Midbrain (tissue), 1 donor: ENCODE measurements at places on chromosomes 6 and 20.

GRCh38 chr6:154433477-154434241 lies 76.8 kb downstream of the CNKSR3 start:
- DNase-seq, result no peak

DNA sequence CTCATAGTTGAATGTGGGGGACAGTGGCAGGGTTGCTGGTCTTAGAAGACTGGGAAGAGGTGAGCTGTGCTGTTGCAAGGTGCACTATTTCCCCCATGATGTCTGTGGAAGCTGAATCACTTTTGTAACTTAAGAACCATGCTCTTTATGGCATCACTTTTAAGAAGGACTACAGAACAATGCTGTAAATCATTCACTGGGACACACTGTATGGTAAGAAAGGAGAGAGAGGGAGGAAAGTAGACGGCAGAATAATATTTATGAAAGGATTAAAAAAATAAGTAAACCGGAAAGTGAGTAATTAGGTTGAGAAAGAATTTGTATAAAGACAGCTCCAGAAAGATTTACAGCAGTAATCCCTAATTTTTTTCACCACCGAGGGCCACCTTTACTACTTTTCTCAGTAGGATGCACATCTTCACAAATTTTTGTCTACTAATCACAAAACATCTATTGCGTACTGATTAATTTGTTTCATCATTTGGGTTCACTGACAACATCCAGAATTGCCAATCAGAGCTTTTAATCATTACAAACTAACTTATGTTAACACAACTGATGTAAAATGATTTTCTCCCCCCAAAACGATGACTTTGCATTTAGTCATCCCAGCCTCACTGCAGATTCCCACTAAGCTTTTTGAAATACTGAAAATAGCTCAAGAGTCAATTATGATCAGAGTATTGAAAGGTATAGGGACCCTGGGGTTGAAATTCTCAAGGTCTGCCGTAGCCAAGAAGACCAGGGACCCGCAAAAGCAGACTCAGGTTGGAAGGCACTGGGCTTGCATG lies 560.7 kb upstream of the NOX3 start:
- DNase-seq, result no peak

GRCh38 chr6:144681334-144681733 lies 396.2 kb downstream of the UTRN start:
- no peak for DNase-seq

DNA sequence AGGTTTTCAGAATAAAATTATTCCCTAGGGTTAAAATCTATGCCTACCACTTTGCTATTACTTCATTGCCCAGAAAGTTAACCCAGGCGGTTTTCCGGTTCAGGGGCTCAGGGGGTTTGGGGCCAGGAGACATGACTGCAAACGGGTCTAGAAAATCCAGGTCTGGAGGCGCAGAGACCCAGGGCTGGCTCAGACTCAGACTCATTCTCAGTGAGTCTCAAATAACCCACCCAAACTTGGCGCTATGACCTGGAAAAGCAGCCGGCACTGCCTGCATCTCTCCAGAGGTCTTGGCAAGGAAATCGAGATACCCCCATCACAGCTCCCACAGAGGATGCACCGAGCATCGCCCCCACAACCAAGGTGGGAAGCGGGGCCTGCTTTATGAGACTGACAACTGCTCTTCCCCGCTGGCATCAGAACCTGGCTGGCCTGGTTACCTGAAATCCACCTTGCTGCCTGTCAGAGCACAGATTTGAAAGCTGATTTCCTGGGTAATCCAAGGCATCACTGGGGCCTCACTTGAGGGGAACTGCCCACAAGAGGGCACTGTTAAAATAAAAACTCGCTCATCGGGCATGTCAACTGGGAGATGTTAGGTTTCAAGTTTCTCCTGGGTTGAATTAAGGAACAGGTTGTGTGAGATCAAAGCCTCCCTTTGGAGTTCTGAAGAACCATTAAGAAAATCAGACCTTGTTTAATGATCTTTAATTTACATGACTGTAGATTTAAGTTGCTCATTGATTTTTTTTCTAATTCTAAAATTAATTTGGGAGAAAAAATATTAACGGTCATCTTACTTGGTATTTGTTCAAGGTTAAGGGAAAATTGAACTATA lies 55.1 kb downstream of the KIF16B start:
- DNase-seq, result peak; percentile 44

GRCh38 chr6:40472353-40472752 lies 114.8 kb downstream of the LRFN2 start:
- DNase-seq, result no peak

GRCh38 chr6:112522587-112522986 lies 175.5 kb downstream of the RFPL4B start:
- DNase-seq, result no peak

- no peak for DNase-seq
These were observed 35.6 kb upstream of the KCNK16 start for GRCh38 chr6:39357998-39358686.

DNA sequence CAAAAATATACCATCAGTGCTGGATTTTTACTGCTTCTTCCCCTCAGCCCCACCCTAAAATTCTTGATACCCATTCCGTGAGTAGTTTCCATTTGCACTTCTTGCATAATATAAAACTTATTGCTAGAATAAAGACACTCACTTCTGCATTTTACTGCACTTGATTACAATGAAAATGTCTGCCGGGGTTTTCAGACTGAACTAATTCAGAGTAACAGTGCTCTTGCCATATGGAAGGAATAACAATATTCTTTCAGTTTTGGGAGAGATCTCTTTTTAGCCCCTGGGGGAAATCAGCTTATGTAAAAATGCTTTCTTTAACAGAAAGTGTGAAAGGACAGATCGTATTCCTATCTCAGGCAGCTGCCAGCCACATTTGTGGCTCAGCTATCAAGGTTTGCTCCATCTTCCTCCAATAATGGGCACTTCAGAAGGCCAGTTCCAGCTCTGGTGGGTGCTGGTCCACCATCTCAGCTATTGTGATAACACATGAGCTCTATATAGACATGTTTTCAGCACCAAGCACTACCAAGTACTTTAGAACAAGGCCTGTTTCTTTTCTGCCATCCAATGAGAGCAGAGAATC lies 8.9 kb downstream of the SMLR1 start:
- peak; percentile 33 for DNase-seq

GRCh38 chr6:88984606-88985005 lies 21.2 kb upstream of the RNGTT start:
- no peak for DNase-seq

- no peak for DNase-seq
These were observed 432.6 kb upstream of the CDH4 start for GRCh38 chr20:60819511-60819910.

- DNase-seq, result no peak
These were observed 120.8 kb upstream of the LGSN start for GRCh38 chr6:63440594-63440993.

GRCh38 chr20:57379263-57379647 lies 11.9 kb upstream of the RBM38 start:
- DNase-seq, result no peak

DNA sequence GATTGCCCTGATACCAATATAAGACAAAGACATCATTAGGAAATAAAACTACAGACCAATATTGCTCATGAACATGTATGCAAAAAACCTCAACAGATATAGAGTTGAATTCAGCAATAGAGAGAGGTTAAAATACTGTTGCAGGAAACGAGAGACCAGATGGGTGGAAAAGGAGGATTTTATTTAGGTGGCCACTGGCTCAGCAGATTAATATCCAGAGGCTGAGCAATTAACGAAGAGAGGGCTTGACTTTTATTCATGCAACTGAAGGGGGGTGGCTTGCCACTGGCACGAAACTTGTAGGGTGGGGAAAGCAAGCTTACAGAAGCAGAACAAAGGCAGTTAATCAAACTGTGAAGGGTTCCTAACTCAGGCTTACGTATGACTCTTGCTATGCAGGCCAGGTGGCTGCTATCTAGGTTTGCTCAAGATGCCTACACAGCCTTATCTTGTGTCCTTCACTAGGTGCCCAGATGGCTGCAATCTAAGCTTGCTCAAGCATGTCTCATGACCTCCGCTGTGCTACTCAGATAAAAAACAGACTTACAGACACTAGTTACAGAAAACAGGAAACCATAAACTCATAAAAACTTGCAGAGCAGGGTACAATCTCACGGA lies 126.4 kb downstream of the MMUT start:
- DNase-seq, result no peak

- DNase-seq, result no peak
These were observed 111.0 kb upstream of the FAM184A start for GRCh38 chr6:119189498-119189897.

DNA sequence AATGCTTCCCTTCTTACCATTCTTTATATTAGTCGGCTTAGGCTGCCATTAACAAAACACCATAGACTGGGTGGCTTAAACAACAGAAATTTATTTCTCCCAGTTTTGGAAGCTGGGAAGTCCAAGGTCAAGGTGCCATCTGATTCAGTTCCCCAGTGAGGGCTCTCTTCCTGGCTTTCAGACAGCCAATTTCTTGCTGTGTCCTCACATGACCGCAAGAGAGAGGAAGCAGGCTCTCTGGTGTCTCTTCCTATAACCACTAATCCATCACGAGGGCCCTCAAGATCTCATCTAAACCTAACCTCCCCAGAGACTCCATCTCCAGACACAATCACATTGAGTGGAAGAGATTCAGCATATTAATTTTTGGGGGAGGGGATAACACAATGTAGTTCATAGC lies 193.0 kb upstream of the SGK1 start:
- DNase-seq, result no peak

GRCh38 chr6:34179106-34179720 lies 33.3 kb upstream of the GRM4 start:
- DNase-seq, result no peak

DNA sequence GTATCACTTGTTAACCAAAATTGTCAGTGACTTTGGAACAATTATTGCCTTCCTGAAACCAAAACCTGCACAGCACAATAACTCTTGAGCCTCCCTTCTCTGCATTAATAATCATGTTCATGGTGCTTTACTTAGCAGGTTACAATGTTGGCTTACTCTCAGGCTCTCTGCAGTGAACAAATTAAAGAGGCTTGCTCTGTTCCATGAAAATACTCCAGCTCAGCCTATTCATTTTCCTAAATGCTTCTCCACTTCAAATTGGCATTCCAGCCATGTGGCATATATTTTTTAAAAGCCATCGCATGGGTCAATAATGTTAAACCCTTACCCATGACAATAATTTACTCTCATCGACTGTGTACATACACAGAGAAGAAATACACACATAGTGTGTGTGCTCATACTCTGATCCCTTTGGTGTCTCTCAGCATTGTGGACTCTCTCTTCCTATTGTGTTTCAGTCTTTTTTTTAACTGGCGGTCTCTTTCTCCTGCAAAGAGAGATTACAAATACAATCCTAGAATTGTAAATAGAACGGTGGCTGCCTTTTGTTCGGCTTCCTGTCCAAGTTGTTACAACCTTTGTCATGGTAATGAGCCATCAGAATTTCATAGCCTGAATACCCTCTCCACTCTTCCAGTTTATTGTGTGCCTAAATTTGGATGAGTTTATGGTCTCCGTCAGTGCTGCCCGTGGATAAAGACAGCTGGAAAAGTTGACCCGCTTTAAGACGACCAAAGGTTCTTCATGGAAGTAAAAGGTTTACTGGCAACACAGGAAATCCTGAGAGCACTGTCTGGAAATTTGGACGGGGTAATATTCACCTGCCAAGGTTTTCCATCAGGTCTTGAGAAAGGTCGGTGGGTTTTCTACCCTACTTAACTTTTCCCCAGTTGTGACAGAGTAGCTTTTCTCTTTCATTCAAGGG lies 263.6 kb downstream of the CD83 start:
- no peak for DNase-seq

- no peak for DNase-seq
These were observed 128.3 kb downstream of the TSHZ2 start for GRCh38 chr20:53100476-53100911.

DNA sequence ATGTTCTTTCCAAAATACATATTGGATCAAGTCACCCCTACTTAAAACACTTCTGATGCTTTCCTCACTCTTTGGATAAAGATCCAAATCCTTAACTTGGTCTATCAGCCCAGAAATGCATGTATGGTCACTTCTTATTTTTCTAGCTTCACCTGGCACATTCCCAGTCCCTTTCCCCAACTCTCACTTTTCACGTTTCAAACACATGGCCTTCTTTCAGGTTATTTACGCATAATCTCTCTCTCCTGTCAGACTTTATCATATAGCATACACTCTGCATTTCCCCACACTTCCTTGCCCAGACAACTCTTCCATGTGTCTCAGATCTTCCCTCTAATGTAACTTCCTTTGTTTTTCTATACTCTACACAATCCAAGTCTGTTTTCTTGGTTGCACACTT lies 12.8 kb downstream of the PHIP start:
- DNase-seq, result no peak

DNA sequence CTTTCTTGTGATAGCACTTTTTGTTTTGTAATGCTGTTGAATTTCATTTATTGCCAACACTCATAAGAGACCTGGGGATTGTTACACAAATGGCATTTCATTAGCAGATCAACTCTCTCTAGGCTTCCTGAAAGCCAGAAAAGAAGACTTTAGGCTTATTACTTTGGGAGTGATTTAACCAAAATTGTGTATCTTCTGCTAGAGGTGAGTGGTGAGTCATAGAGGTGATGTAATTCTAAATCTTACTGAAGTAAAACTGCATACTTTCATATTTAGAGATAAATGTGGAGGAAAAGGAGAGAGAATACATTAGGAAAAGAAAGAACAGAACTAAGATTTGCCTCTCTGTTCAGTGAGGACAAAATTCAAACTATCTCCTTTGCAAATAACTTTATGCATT lies 304.7 kb upstream of the RGS17 start:
- DNase-seq, result no peak

- DNase-seq, result no peak
These were observed 112.1 kb downstream of the CDC5L start for GRCh38 chr6:44499609-44500008.

DNA sequence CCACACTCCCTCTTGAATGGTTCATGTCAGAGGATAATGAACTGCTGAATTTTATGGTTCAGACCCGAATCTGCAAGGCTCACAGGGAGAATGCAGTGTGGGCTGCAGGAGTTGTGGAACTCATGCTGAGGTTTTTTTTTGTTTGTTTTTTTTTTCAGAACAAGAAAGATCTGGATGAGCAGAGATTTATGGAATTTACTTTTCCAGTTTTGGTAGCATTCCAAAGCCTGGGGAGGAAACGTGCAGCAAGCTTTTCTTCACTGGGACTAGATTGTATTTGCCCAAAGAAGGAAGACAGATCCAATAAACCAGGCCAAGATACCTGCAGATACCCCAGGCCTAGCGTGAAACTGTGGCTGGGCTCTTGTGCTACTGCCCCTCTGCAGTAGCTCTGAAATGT lies 223.9 kb upstream of the TAB2 start:
- DNase-seq, result no peak
